ENCODE measurements at places on chromosomes 3 and 15.
A peak's percentile ranks its signal among the peaks of the same experiment; 100 is the strongest.

DNA sequence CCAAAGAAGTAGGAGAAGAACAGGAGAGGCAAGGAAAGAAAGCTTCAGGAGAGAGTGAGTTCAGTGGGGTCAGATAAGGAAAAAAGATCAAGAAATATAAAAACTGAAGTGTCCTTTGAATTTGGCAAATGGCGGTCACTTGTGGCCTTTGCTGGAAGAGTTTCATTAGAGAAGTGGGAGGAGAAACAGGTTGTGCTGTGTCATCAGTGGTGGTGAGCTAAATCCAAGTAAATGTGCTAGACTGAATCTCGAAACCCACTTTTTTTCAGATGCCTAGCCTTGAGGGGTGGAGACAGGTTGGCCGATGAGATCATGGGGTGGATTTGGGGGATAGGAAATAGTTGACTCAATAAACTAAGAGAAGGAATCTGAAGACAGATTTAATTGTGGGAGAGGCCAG lies 43.7 kb downstream of the CHRD start:
- no peak for DNase-seq

- no peak for DNase-seq
Measured at GRCh38 chr15:63447017-63447676, 57.2 kb upstream of the USP3 start.

DNA sequence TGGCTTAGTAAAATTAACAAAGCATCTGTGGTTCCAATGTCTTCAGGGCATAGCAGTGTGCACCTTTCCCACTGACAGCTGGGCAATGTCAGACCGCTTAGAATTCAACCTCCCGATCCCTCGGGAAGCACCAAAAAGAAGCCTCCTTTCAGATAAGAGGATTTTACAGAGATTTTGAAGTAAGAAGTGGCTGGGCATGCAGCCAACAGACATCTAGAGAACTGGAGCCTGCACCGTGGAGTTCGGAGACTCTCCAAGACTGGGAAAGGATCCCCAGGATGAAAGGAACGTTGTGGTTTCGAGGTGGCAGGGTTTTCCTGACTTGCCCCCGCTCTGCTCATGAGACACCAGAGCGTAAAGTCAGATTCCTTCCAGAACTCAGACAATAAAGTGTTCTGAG lies 5.3 kb downstream of the FAM174B start:
- no peak for DNase-seq

DNA sequence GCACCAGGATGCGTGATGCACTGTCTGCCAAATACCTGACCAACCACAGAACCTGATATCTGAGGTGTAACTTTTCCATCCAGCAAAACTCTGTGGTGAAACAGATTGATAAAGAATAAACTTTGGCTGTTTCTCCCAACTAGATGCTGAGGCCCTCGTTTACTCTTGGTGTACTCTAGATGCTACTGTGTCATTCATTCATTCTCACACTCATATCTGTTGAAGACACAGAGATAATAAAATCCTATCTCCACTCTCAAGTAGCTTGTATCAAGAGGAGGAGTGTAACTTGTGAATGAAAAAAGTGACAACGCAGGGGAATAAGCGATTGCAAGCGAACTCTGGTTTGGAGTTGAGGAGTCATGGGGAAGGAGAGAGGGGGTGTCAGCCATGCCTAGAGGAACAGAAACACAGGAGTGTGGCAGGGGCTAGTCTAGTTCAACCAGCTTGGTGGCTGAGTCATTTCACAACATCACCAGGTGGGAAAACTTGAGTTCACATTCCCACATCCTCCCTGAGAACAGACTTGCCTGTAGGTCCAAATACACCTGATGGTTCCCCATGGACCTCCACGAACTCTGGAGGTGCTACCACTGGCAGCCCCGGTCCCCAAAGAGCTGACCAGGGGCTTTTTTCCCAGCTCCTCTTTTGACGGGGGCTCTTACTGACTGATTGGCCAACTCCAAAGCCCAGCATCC lies 73.3 kb upstream of the SNRK start:
- DNase-seq: no peak

DNA sequence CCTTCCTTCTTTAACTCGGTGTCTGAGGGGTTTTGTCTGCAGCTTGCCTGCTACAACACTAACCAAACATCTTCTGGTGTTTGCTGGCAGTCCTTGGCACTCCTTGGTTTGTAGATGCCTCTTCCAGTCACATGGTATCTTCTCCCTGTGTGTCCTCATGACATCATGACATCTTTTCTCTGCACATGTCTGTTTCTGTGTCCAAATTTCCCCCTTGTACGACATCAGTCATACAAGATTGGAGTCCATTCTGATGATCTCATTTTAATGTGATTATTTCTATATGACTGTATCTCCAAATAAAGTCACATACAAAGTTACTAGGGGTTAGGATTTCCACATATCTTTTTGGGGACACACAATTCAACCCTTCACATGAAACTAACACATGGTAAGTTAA lies 152.3 kb upstream of the LRRN1 start:
- DNase-seq: peak; percentile 12

Data from fibroblast of skin of back (primary cell).